ENCODE measurements at places on chromosomes 6 and 20.

GRCh38 chr6:52598824-52599190 is 21.9 kb upstream of the TRAM2 start:
- DNase-seq: no peak

DNA sequence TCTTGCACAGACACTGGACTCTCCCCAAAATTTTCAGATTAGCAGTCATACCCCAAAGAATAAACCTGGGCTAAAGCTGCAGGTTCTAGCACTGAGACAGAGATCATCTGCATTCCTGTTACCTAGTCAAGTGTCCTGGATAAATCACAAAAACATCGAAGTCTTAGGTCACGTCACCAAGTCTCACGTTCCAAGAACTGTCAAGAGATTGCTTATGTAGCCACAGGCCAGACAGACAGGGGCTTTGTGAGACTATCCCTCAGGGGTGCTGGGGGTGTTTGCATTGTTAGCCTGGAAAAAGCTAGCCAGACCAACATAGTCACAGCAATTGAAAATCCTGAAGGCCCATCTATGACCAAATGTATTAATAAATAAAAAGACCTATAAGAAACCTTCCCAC is 243.1 kb upstream of the PREP start:
- DNase-seq: no peak

DNA sequence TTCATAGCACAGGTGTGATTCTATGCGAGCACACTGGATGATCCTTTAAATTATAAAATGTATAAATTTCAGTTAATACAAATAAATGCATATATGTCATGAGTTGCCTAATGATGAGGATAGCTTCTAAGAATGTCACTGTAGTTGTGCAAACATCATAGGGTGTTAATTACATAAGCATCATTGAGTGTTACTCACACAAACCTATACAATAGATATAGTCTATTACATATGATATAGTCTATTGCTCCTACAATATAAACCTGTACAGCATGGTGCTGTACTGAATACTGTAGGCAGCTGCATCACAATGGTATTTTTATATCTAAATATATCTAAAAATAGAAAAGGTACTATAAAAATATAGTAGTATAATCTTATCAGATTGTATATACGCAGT is 159.0 kb downstream of the PTPRK start:
- no peak for DNase-seq

DNA sequence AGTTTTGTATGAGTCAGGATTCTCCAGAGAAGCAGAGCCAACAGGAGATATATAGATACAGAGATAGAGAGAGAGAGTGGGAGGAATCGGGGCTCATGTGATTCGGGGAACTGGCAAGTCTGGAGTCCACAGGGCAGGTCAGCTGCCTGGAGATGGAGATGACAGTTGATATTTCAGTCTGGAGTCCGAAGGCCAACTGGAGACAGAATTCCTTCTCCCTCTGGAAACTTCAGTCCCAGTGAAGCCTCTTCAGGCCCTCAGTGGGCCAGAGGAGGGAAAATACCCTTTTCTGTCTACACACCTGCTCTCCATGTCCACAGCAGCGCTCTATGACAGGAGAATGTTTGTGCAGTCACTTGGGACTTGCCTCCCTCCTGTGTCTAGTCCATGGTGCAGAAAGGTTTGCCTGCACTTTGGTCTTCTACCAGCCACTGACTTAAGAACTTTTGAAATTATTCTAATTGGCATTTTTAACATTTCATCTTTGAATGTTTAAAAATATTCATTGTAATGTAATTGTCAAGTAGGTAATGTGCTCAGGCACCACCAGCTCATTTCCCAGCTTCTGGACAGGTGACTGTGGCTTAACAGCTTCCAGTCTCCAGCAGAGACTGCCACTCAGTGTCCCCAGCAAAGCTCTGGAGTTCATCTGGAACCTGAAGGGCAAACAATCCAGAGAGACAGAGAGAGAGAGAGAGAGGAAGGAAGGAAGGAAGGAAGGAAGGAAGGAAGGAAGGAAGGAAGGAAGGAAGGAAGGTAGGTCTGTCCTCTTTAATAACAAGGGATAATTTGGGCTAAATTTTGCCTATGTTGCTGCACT is 43.8 kb upstream of the AFDN start:
- no peak for DNase-seq
